ENCODE measurements at places on chromosomes 2 and 18.

DNA sequence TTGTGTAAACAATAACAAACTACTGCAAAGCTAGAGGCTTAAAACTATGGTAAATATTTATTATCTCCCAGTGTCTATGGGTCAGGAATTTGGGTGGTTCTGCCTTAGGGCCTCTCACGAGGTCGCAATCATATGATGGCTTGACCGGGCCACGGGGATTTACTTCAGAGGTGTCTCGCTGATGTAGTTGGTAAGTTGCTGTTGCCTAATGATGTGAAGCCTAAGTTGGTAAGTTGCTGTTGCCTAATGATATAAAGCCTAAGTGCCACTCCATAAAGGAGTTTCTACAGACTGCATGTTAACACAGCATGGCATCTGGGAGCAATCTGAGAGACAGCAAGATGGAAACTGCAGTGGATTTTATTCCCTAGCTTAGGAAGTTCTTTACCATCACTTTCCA, 35.8 kb downstream of the FMNL2 start:
- DNase-seq: no peak

DNA sequence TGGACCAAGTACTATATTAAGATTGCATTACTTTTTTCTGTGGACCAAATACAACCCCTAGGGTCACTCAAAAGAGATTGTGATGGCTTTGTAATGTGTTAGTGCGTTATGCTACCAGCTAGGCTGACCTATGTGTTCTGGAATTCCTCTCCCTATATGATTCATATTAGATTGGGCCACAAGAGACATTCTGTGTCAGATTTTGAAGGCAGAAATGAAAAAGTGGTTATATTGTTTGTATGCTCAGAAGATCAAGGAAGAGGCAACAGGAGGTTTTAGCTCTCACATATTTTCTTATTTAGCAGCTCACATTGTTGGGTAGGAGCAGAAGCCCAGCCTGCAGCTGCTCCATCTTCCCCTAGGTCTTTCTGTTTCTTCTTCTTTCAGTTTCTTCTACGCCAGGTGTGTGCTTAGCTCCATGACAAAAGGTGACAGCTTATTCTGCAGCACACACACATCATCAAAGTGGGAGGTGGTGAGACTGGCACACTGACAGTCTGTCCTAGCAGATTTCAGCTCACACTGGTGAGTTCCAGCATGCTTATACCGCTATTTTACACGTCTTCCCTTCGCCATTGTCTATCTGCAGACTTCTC, 156.8 kb upstream of the UBE2E3 start:
- DNase-seq: no peak

GRCh38 chr2:120499784-120500495, 154.0 kb downstream of the INHBB start:
- no peak for DNase-seq

GRCh38 chr2:79630060-79630459, 117.2 kb downstream of the CTNNA2 start:
- no peak for DNase-seq

DNA sequence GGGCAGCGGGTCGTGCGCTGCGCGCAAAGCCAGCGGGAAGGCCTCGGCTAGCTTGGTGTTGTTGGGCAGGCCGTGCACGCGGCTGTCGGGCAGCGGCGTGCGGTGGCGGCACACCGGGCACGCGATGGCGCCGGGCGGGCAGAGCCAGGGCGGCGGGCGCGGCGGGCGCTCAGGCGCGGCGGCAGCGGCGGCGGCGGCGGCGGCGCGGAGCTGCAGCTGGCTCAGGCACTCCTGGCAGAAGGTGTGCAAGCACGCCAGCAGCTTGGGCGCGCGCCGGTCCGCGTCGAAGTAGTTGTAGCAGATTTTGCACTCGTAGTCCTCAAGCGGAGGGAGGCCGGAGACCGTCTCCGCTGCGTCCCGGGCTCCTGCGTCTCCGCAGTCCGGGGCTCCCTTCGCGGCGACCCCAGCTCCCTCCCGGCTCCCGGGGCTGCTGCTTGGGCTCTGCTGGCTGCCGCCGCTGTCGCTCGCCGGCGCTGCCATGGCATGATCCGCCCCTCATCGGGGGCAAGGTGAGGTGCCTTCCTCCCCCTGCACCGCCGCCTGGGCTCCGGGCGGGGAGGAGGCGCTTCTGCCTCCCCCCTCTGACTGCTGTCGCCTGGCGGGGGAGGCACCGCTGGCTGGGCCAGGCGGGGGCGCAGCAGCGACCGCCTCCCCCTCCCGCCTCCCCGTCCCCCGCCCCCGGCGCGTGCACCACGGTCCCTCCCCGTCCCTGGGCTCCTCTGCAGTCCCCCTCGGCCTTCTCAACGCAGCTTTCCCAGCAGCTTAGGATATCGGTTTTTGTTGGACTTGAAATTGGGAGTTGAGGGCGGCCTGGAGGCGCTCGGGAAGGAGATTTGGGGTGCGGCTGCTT, 21.0 kb upstream of the PAX3 start:
- no peak for DNase-seq
